Activated T-cell treated with anti-CD3 and anti-CD28 coated beads for 4 hours (primary cell): ENCODE measurements at places on chromosomes 7 and 10.

DNA sequence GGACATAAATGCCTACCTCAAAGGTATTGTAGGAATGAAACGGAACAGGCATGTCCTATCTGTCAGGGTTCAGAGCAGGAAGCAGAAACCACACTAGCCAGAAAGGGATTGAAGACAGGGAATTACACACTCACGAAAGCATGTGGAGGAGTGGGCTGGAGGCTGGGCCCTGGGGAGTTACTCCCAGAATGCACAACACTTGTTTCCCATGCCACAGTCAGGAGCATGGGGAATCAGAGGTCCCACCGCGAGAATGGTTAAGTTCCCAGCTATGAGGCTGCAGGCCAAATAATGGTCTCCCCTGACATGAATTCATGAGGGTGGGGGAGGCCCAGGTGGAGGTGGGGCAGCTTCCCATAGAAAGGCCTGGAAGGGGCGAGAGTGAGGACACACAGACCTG lies 212.7 kb downstream of the HERPUD2 start:
- DNase-seq, result no peak

- no peak for DNase-seq
Observed at GRCh38 chr7:33918438-33919143, 13.3 kb downstream of the BMPER start.

DNA sequence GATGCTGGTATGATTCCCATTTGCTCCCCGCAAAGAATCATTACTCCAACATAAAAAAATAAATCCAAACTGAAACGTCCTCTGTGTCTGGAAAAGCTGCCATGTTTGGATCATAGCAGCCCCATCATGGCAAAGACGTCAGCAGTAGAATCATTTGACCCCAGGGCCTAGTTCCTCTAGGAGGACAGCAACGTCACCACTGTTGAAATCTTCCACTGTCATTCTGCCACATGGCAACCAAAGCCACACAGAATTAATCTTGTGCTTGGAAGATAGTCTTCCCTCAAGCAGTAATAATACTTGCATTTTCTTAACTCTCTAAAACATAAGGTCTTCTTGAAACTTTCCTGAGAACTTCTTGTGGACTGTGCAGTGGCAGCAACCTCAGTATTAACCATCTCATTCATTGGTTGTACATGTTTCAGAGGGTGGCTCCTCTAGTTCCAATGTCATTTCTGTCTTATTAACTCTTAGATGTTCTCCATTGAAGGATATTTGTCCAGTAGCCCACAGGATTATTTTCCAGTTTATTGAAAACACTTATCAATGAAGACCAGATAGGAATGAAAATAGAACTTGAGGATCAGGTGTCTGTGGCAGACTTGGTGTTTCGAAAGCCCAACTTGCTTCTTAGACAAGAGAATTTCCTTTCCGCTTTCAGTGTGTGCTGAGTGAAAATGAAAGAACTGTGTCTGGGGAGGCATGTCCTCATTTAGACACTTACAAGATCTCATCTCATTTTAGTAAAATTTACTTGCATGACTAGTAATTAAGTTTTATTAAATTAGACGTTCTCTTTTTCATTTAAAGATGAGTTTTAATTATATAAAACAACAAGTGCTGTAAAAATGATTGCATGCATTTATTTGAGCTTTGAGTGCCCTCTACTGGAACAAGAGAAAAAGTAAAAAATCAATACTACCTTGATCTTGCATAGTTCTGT lies 28.9 kb upstream of the INHBA start:
- no peak for DNase-seq

- no peak for DNase-seq
Observed at GRCh38 chr10:6313111-6313895, 110.6 kb downstream of the PFKFB3 start.

DNA sequence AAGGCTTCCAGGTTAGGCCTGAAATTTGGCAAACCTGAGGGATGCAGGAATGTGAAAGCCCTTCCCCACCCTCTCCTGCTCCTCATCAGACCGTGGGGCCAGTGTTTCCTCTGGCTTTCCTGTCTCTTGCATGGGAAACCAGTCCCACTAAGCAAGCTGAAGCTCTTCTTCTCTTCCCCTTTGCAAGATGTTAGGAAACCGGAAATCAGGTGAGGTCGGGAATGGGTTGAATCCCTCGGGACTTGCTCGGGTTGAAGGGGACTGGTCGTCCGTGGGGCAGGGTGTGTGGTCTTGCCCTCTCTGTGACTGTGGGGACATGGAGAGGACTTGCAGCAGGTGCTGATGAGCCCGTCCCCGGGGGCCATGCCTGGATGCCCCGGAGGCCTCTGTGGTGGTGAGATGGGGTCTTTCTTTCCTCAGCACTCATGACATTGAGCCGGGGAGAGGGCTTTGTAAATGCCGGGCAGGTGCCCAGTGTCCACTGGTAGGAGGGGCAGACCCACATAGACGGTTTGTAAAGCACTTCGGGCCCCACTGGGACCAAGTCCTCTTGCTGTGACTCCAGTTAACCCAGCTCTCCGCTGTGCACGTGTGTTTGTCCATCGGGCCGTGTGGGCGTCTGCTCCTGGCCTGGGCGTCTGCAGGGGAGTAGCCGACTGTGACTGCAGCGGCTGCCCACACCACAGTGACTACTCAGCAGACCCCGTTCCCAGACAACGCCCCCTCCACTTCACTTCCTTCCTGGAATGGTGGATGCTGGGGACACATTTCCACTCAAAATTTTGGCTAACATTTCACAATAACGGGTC lies 373.9 kb downstream of the GLRX3 start:
- no peak for DNase-seq

DNA sequence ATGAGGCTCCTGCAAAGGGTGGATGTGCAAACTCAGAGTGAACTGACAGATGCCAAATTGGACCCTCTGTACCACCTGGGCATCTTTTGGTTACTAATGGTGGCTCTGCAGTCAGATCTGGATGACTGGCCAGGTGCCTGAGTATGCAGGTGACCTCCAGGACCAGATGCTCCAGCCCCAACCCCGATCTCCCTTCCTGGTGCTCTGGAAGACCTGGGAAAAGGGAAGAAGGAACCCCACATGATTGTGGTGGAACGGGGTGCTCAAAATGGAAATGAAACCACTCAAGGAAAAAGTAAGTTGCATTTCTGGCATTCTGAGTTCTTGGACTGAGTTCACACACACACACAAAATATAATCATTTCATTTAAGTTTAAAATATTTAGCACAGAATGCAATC lies 9.8 kb upstream of the AEBP1 start:
- DNase-seq, result no peak

- no peak for DNase-seq
Observed at GRCh38 chr10:95287281-95287680, 3.5 kb downstream of the PDLIM1 start.

DNA sequence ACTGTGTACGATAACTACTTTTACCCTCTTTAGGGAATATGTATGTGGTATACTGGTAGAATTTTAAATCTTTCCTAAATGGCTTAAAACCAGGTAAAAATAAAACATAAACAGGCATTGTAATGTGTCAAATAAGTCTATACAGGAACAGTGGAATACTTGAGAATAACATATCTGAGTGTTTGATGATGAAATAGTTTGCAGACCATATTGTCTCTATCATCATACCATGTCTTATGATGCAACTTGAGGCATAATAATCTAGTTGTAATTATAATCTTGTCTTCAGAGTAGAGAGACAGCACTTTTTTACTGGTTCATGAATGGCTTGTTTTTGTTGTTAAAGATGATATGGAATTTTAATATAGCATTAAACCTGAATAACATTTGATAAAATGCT lies 293.5 kb downstream of the CDK14 start:
- DNase-seq, result no peak

GRCh38 chr7:77702968-77703472 lies 6.8 kb downstream of the RSBN1L start:
- no peak for DNase-seq

- no peak for DNase-seq
Observed at GRCh38 chr7:32206987-32207386, 136.8 kb upstream of the PDE1C start.

DNA sequence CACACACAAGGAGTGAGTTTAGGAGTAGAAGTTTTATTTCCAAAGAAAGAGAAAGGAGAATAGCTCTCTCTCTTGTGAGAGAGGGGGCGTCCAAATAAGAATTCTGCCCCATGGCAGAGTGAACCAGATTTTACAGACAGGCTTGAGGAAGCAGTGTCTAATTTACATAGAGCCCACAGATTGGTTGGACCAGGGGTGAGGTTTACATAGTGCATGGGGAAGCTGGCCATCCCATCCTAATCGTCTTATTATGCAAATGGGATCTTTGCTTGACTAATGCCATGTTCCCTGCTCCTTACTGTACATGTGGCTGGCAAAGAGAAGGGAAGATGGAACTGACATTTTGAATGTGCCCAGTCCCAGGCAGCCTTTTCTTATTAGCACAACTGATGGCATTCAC lies 60.0 kb upstream of the ACSM6 start:
- DNase-seq, result no peak

DNA sequence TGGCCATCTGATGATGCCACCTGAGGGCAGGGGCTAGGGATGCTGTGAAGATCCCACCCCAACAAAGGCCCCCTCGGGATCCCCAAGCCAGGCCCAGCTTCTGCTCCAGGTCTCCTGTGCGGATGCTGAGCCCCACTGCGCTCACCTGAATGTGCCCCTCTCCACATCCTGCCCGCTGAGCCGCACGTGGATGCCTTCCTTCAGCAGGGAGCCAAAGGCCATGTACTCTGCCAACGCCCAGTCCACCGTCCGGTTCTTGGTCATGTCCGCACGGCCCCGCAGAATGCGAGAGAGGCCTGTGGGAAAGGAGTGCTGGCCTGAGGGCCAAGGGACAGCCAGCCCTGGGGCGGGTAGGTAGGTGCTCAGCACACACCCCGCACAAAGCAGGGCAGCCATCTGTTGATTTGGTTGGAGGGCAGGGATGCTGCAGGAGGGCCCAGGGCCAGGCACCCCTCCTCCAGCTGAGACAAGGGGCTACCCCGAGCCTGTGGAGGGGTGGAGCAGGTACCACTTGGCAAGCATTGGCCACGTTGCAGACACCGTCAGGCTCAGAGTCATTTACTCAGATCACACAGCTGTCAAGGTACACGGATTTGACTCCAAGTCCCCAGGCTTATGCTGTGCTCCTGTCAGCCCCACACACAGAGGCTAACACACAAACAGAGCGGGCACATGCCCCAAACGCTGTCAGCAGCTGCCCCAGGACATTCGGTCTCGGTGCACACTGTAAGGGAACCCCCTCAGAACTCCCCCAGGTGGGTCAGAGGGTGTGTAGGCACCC lies 19.2 kb downstream of the OGDHL start:
- no peak for DNase-seq

DNA sequence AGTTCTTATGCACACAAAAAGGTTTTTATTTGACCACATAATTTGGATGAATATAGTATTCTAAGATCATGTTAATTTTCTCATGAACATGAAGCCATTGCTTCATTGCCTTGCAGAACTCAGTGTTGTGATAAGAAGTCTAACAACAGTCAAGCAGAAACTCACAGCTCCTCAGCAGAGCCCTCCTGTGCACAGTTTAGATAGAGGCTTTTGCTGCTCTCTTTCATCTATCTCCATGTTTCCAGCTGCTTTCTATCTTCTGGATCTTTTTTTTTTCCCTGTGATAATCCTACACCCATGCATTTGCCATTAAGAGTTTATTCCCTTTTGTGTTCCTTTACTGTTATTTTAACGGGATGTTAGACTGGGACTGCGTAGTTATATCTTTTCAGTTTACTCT lies 557.7 kb upstream of the LRRTM3 start:
- no peak for DNase-seq

DNA sequence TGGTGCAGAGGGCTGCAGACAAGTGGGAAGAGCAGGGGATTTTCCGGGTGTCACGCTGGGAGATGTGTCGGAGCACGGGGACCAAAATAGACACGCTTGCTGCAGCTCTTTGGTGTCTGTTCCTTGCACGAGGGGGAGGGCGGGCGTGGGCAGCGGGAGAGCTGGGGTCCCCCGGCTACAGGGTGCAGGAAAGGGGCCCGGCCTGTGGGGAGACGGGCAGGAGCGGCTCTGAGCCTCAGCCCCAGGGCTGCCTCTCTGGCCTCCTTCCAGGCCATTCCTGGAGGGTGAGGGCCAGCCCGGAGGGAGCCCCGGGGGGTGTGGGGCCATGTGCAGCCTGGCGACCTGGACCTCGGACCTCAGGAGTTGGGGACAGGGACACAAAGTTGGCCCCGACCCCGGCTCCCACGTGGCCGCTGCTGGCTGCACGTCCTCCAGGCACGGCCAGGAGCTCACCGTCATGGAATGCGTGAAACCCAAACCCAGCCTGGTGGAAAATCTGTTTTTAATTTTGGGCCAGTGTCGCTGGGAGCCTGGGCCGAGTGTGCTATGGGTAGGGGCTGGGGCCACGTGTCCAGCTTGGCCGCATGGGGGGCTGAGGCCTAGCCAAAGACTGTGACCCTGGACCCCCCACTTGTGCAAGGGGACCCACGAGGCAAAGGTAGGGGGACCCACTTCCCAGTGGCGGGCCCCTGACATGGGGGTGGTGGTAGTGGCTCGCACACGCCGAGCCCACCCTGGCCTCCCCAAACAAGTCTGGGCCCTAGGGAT lies 6.6 kb downstream of the TTYH3 start:
- DNase-seq, result no peak

GRCh38 chr7:11376529-11376928 lies 402.9 kb downstream of the PHF14 start:
- DNase-seq, result no peak

DNA sequence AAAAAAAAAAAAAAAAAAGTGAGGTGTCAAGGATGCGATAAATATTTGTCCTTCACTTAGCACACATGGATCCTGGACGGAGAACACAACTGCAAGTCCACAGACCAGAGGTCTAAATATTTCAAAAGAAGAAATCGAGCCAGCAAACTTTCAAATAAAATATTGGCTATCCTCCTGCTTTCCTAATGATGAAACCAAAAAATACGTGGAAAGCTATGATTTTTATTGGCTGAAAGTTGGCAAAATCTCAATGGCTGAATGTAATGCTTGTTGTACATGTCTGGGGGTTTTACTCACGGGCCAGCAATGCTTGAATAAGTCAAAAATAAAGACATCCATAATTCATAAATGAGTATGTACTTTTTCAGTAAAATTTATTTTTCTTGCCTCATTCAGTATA lies 19.0 kb upstream of the MGMT start:
- no peak for DNase-seq

DNA sequence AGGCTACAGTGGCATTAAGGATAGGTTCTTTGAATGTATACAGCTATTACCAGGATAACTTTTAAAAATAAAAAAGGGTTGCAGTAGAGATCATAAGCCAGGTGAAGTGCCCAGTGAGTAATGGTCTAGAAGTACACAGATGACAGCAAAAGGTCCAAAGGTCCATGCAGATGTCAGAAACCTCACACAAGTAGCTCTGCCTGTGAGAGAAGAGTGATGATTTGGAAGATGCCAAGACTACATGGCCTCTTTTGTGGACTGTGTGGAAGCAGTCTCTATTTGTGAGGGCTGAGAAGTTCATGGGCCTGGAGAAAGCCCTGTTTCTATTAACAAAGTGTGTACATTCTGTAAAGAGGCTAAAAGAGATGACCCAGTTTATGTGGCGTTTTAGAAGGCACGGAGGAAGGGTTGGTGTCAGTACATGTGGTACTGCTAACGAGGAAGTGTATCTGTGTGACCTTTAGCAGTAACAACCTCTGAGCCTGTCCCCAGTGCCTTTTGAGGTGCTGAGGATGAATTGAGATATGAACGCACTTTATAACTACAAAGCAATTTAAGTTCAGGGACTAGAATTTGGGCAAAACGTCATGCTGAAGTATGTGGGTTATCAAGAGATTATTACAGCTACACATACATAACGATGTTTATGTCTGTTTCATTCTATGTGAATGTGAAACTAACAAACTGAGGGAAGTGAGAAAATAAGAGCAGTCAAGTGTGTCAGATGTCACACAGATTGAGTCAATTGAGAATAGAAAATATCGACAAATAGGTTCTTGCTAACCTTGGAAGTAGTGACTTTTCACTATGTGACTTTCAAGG lies 7.6 kb downstream of the CYCS start:
- no peak for DNase-seq
